H1 (cell line): ENCODE measurements at places on chromosomes 13 and 19. TPM values are rescaled to one million over a fixed set of nuclear protein-coding genes. Genes with fewer than 3 reads are reported as not detected.

- no peak for DNase-seq
These were observed 11.5 kb upstream of the SUPT20H start for GRCh38 chr13:37070956-37071355.

DNA sequence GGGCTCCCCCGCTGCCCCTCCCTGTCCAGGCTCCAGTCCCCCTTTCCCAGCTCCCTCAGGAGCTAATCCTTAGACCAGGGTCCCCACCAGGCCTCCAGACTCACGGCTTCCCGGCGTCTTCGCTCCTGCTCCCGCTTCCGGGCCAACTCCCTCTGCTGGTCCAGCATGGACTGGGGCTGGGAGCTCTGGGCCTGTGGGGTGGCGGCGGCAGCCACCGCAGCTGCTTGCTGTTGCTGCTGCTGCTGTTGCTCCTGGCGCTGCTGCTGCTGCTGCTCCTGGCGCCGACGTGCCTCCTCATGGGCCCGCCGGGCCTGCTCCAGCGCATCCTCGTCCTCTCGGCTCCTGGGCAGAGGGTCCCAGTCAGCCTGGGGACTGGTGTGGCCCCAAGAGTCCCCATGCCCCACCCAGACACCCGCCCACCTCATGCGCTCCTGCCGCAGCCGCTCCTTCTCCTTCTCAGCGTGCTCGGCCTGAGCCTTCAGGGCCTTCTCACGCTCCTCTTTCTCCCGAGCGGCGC lies 6.4 kb upstream of the EPHX3 start:
- DNase-seq: no peak

DNA sequence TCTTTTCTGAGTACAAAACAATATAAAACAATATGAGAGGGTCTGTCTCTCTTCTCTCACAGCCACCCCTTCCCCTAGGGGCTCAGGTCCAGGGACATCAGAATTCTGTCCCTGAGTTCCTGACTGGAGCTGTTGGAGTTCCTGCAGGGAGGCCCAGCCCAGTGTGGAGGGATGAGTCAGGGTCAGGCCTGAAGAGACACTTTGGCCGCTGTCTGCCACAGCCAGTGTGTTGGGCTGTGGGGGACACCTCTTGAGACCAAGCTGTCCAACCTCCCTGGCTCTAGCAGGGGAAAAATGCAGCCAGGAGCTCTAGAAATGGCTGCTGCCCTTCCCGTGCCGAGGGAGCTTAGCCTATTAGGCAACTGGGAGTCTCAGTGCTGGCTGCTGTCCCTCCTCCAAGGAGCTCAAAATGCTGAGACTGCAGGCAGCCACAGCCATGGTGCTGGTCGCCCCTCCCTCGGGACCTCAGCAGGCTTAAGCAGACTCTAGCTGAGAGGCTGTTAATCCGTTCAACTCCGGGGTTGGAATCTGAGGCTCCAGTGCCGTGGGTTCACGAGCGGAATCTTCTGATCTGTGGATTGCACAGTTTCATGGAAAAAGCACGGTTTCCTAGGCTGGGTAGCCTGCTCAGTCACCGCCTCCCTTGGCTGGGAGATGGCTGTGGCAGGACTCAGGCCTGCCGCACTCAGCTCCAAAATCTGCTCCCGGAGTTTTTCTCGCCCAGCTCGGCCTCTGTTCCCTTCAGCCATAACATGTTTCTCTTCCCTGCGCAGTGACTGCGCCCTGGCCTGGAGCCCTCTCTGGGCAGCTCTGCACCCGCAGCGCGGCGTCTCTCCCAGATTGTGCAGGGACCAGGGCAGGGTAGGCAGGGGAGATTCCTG lies 3.8 kb upstream of the ZNF626 start:
- DNase-seq: no peak

DNA sequence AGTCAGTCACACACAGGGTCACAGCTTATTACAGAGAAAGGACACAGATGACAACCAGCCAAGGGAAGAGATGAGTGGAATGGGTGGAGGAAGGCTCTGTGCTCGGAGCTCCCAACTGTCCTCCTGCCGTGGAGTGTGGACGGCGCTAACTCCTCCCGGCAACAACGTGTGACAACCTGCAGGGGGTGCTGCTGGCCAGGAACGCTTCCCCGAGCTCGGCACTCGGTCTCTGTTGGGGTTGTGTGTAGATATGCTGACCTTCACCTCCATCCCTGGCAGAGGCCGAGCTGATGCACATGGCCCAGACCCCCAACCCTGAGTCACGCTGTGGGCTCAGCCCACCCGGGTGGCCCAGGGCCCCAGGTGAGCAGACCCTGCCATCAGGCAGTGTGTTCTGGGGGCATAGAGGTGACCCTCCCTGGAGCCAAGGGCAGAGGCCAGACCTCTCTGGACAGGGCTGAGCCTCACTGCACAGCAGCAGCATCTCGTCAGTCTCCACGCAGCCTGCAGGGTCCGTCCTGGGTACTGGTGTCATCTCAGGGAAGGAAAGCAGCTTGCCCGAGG lies 14.1 kb downstream of the ZNF444 start:
- peak; percentile 87 for DNase-seq

DNA sequence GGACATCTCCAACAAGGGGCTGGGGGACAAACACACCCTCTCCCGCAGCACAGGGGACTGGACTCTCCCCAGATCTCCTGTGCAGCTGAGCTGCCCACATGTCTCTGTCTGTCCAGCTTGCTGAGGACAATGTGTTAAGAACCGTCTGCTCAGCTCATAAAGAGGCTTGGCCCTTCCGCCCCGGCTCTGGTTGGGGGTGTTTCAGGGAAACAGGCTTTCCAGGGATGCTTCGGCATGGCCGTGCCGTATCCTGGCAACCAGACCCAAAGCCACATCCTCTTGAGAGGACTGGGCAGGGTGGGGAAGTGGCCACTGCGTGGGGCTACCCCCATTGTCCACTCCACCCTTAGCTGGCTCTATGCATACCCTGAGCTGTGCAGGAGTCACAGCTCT lies 41.1 kb upstream of the CHST8 start:
- DNase-seq: no peak

GNG7 gene
- polyA plus RNA-seq: 2.8 and 5.6 TPM in 2 replicates

- DNase-seq: no peak
These were observed 36.9 kb downstream of the RGCC start for GRCh38 chr13:41494202-41494601.

DNA sequence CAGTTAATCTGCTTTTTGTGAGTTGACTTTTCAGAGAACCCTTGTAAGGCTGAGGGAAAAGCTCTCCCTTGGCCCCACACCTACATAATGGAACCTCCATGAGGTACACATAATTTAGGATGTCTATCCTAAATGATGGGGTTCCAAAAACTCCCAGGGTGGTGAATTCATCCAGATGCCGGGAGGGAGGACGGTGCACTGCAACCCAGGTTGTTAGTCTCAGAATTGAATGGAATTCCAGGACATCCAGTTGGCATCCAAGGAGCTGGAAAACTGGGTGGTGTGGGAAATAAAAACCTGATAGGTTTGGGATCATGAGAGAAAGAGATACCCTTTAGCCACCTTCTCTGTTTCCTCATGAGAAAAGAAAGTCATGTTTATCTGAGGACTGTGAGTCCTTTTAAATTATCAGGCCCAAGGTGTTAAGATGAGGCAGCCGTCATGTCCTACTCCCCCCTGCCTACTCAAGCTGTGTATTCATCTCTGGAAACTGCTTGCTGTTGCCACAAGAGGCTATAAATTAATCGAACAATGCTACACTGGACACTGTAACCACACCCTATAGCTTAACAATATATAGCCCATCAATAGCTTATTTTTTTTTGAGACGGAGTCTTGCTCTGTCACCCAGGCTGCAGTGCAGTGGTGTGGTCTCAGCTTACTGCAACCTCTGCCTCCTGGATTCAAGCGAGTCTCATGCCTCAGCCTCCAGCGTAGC lies 49.5 kb downstream of the C13orf46 start:
- no peak for DNase-seq

- no peak for DNase-seq
These were observed 3.6 kb upstream of the ASF1B start for GRCh38 chr19:14139944-14140343.

DNA sequence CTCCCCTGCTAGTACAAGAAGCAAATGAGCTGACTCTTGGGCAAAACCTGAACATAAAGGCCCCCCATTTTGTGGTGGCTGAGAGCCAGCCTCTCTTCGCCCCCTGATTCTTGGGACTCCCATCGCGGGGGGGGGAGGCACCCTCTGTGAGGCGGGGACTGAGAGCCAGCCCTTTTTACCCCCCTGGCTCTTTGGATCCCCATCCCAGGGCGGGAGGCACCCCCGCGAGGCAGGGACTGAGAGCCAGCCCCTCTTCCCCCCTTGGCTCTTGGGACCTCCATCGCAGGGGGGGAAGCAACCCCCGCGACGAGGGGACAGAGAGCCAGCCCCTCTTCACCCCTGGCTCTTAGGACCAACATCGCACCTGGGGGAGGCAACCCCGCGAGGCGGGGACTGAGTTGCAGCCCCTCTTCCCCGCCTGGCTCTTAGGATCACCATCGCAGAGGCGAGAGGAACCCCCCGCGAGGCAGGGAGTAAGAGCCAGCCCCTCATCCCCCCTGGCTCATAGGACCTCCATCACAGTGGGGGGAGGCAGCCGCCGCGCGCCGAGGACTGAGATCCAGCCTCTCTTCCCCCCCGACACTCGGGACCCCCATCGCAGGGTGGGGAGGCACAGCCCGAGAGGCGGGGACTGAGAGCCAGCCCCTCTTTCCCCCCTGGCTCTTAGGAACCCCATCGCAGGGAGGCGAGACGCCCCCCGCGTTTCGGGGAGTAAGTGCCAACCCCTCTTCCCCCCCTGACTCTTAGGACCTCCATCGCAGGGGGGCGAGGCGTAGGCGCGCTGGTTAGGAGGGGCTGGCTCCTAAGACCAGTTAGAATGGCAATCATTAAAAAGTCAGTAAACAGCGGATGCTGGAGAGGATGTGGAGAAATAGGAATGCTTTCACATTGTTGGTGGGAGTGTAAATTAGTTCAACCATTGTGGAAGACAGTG lies 2428.4 kb upstream of the PCDH20 start:
- DNase-seq: no peak

- peak; percentile 67 for DNase-seq
These were observed 4.5 kb upstream of the PRKD2 start for GRCh38 chr19:46721269-46722003.

- no peak for DNase-seq
These were observed 1180.3 kb upstream of the PCDH20 start for GRCh38 chr13:62595976-62596375.

KLK7 gene
- polyA plus RNA-seq: 1.4 and 2.1 TPM in 2 replicates

- no peak for DNase-seq
These were observed 9.4 kb downstream of the LRP3 start for GRCh38 chr19:33203529-33203928.

CEACAM3 gene
- not detected in 2 replicates for polyA plus RNA-seq

- no peak for DNase-seq
These were observed 105.8 kb downstream of the COL4A1 start for GRCh38 chr13:110201114-110201513.

- DNase-seq: no peak
These were observed 716 bp downstream of the AP1M2 start for GRCh38 chr19:10586396-10586795.

DNA sequence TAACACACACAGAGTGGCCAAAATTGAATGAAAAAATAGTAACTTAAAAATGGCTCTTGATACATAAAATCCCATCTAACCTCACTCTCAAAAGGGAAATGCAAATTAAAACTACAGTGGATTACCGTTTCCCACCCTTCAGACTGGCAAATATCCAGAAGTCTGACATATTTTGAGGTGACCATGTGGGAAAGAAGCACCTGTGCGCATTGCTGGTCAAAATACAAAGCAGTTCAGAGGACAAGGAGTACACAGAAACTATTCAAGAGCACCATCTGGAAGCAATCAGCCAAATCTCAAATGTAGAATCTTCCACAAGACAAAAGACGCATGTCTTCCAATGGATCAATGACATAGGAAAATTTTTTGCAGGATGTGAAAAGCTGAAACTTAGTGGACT lies 23.2 kb downstream of the NALCN start:
- DNase-seq: no peak

MISP3 gene
- polyA plus RNA-seq: 0.74 and 0.96 TPM in 2 replicates

ZNF418 gene
- polyA plus RNA-seq: 8.1 and 10.5 TPM in 2 replicates

GRCh38 chr19:46226438-46226973 lies 3.0 kb upstream of the IGFL1 start:
- no peak for DNase-seq

GRCh38 chr13:95112883-95113282 lies 188.4 kb downstream of the ABCC4 start:
- DNase-seq: no peak

DNA sequence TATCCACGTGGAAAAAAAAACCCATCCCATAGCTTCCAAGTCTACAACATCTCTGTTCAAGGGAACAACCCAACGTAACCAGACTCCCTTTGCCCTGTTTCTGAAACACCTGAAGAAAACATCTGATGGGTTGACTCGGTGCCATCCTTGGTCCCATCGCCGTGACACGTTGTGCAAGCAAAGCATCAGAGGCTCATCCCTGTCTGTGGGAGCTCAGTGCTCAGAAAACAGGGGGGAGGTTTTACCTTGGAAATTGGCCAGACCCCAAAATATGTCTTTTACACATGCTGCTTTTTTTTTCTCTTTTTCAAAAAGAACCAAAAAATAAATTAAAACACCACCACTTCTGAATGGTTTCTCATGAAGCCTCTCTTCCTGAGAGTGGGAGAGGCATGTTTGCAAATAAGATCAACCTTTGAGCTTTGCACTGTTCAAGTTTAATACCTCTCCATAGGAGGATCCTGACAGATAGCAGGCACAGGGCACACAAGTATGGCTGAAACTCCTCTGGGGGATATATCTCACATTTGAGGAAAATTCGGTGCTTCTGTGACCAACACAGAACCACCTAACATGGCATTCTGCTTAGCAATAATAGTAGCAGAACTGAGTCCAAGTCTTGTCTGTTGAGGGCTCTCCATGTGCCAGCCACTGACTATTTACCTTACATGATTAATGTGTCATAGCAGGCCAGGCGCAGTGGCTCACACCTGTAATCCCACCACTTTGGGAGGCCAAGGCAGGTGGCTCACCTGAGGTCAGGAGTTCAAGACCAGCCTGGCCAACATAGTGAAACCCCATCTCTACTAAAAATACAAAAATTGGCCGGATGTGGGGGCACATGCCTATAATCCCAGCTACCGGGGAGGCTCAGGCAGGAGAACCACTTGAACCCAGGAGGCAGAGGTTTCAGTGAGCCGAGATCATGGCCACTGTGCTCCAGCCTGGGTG lies 7.0 kb upstream of the PVR start:
- no peak for DNase-seq

TEX26 gene
- not detected in 2 replicates for polyA plus RNA-seq

- DNase-seq: no peak
These were observed 75.2 kb downstream of the CAB39L start for GRCh38 chr13:49368688-49369087.

DNA sequence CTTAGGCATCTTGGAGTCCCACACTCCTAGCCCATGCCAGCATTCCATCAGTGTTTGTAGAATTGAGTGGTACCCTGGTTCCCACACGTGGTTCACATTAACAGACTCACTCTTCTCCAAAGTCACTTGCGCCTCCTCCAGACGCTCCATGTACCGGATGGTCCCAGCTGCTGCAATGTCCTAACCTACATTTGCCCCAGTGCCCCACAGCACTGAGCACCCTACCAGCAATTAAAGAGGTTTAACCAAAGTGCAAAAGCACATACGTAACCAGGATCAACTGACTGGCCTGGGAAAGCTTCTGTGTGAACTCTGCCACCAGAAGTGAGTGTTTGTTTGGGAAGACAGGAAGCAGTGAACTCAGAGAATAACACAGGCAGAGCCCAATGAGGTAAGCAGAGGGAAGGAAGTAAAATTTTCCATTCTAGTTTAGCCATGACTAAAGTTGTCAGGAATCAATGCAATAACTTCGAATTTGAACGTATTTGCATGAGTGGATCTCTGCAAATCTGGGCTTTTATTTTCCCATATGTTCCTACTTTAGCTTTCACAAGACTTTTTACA lies 7.3 kb upstream of the MEDAG start:
- no peak for DNase-seq

POU2F2 gene
- 5.0 and 7.3 TPM in 2 replicates for polyA plus RNA-seq

- no peak for DNase-seq
These were observed at the start of gene FUT3 for GRCh38 chr19:5851302-5851701. TSS of gene FUT3 (minus strand) at chr19:5851449.

CRX gene
- polyA plus RNA-seq: 0.06 and 0.08 TPM in 2 replicates

ZNF835 gene
- 0.02 and 0.05 TPM in 2 replicates for polyA plus RNA-seq
